ENCODE measurements at places on chromosomes 5 and 9.

GRCh38 chr5:160009591-160009989 lies 651 bp downstream of the TTC1 start:
- DNase-seq, result no peak

DNA sequence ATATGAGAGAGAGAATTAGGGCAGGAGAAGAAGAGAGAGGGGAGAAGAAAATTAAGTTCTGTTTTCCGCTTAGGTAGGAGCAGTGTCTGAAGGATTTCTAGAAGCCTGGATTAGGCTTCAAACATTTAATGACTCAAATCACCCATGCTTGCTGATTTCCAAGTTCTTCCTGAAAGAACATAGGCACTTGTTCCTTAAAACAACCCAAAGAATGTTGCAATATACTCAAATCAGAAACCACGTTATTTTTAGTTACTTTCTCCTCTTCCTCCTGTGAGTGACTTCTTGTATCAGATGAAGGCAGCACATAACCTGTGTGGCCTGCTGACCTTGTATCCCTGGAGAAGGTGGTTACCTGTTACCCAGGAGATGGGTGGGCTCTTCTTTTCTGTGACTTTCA lies 351.5 kb upstream of the KLF4 start:
- no peak for DNase-seq

DNA sequence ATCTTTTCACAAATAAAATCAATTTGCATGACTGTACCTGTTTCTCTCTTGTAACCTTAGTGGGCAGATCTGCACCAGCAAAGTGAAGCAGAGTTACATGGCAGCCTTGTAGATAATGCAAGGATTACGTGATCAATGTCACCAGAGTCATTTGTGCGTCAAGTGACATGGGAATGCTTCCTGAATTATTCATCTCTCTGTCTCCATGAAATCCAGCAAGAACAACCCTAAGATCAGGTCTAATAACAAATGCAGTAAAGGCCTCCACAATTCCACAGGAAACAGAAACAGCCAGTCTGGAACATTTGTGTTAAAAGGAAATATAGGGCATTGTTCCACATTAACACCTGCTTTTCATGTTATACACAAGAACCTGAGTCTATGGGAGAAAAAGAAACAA lies 7.8 kb downstream of the GZMA start:
- DNase-seq, result no peak

DNA sequence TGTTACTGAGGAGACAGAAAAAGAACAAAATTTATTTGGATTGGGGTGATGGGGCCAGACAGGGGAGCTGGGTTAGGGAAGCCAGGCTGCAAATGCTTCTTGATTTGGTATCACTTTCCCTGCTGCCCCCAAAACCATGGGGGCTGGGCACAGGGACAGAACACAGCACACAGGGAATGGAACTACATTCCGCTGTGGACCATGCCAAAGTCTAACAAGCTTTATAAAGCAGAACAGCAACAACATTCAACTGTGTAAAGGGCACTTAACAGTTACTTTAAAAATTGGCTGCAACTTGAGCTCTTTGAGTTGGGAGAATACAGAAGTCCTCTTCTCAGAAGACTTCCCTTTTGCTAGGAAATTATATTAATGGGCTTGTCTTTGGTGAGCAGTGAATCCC lies 23.8 kb downstream of the C5orf58 start:
- DNase-seq, result no peak

Measured in left kidney (tissue), 8 donors.